ENCODE measurements at places on chromosomes 11 and 22. TPM values are rescaled to one million over a fixed set of nuclear protein-coding genes. Genes with fewer than 3 reads are reported as not detected.
A peak's percentile ranks its signal among the peaks of the same experiment; 100 is the strongest.

DNA sequence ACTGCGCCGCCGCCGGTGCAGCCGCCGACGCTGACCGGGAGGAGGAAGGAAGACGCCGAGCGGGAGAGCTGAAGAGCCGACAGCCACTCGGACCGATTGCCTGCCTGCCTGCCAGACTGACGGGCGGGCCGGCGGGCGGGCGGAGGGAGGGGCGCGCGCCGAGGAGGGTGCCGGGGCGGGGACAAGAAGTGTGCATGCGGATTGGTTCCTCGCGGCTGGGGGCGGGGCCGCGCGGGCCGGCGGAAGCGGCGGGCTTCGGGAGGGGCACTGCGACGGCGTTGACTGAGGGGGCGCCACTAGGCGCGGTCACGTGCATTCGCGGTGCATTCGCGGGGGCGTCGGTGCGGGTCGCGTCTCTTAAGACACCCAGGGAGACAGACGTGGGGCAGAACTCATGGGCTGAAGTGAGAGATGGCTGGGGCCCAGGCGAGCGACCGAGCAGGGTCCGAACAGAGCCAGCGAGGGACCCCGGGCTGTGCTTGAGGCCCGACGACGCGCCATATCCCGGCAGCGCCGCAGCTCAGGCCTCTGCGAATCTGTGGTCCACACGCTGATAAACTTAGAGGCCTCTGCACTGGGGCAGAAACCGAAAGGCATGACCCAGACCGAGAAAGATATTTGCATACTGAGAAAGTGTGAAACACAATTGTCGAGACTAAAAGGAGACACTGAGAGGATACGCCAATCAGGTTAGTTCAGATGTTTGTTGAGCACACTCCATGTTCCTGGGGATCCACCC, at the start of gene MAPK1:
Gene MAPK1, minus strand, starts transcription at position 118 of the 739 bp plus-strand sequence. CDS start 205 bp downstream, outside the sequence.
- DNase-seq: peak; percentile 98

DNA sequence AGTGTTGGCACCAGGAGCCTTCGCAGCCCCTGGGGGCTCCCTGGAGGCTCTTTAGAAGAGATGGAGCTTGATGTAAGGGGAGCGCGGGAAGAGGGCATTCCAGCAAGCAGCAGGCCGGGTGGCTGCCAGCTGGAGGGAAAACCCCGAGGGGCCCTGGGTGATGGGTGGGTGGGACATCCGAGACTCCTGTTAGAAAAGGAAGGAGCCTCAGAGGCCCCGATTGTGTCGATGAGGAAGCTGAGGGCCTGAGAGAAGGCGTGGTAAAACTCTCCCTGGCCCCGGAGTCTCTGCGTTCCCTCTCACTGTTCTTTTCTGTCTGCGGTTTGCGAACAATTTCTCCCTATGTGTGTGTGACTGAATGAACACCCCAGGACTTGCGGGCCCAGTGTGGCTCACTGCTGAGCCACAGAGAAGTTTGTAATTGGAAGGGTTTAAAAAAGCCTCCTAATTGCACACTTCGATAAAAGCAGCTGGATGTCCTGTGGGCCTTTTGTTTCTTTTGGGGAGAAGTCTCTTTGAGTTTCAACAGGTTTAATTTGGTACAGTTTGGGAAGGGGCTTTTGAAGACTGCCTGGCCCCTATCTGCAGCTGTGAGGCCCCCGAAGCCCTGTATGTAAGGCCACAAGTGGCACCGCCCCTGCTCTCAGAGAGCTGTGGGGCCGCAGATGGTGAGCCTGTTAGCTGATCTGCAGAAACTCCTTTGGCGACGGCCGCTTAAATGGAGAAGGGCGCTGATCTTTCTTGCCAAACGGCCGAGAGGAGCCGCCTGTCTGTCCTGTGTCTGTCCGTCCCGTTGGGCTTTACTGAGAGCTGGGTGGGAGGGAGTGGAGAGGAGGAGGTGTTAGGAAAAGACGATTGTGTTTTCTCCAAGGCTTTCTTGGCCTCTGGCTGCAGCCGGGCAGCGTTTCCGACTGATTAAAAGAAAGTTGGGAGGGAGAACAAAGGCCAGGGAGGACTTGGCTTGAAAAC, 2.0 kb downstream of the FBLN1 start:
- DNase-seq: peak; percentile 87

DNA sequence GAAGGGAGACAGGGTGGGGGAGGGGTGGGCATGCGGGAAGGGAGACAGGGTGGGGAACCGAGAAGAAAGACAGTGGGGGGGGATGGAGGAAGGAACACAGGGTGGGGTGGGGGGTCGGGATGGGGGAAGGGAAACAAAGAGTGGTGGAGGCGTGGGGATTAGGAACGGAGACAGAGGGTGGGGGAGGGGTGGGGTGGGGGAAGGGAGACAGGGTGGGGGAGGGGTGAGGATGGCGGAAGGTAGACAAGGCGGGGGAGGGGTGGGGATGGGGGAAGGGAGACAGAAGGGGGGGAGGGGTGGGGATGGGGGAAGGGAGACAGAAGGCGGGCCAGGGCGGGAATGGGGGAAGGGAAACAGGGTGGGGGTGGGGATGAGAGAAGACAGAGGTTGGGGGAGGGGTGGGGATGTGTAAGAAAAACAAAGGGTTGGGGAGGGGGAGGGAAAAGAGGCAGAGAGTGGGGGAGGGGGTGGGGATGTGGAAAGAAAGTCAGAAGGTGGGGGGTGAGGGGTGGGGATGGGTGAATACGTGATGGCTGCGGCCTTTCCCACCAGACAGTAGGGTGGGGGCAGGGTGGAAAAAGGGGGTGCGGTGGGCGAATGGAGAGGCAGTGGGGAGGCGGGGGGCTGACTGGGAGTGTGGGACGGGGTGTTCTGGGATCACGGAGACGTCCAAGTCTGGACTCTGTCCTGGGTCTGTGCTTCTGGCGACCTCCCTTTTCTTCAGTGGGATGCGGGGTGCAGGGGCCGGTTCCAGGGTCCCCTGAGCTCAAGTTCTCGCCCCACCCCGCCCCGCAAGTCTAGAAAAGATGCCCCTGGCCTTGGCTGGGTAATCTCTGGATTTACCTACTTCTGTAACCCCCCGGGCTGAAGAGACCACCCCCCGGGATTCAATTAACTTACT, 744 bp downstream of the PRAME start:
- no peak for DNase-seq

GRCh38 chr11:102589047-102589459, 36.1 kb downstream of the MMP20 start:
- DNase-seq: no peak

GRCh38 chr11:45258982-45259530, 27.1 kb downstream of the SYT13 start:
- no peak for DNase-seq

GRCh38 chr11:86615487-86615886, 56.9 kb downstream of the ME3 start:
- DNase-seq: no peak

DNA sequence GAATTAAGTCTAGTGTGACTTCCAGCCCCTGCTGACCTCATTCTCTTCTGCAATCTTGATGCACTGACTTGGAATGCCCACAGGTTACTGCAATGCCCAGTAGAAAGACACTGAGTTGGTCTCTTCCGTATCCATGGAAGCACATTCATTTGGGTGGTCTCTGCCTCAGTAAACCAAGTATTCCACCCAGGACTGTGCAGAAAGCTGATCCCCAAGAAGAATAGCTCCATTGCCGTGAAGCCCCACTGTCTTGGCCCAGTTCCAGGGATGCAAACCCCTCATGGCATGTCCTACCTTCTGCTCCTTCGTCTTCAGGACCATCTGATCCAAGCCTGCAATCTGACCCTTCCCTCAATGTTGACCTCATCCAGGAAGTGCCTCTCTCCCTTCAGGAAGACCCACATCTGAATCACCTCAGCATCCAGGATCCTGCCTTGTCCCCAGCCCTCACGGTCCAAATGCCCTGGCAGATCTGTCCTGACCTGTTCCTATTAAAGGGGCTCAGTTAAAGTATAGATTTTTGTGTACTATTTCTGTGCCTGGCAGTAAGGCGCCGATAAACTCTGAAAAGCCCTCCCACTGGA, 425.8 kb downstream of the SOX6 start:
- no peak for DNase-seq

DNA sequence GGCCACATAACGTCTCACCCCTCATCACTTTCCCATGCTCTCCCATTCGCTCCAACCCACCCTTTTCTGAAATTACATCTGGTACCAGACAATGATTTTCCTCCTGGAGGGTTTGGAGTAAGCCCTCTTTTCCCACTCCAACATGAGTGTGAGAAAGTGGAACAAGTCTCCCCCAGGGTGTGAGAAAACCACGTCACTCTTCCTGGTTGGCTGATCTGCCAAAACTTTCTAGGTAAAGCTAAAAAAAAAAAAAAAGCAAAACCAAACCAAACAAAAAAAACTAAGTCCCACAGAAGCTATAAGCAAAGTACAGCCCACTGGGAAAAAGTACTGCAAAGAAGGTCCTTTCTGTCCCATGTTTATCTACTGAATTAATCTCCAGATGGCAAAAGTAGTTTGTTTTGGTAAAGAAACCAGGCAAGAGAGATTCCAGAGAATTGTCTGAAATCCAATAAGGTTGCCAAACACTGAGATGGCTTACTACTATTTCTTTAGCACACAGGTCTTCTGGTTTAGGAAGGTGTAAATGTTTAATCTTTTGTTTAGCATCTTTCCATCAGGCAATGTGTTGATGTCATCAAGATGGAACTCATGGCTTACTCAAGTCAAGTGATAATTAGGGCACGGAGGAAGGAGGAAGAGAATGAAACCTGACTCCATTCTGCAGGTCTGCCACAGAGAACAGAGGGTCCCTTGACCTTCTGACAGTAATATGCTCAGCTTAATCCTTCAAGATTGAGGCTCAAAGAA, 395.6 kb downstream of the LARGE1 start:
- DNase-seq: no peak

DNA sequence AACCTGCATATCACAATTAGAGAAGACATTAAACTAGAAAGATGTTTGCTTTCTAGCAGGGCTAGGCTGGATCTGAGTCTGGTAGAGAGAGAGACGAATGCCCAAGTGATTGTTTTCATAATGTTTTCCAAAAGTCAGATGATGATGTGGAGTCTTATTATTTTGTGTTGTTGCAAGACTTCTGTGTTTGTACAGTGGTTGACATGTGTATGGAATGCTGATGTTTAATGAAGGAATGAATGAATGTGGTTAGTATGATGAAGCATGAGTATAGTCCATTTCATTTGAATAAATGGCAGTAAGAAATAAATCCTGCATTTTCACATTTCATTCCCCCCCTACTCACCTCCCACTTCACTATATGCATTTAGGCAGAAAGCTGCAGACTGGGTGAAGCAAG, 69.6 kb downstream of the PPP2R1B start:
- DNase-seq: no peak

DNA sequence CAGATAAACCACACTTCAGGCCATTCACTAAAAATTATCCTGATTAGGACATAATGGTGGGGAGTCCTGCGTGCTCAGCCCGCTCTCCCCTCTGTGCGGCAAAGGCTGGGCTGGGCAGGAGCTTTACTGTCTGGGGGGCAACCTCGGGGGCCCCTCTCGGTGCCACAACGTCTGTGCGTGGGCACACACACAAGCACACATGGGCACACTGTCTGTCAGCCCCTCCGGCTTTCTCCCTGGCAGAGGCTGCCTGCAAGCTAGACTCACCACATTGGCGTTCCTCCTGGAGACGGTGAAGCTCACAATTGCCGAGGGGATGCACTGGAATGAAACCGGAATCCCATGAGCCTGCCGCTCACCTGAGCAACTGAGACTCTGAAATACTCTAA, 5.2 kb downstream of the MLC1 start:
- DNase-seq: no peak

DNA sequence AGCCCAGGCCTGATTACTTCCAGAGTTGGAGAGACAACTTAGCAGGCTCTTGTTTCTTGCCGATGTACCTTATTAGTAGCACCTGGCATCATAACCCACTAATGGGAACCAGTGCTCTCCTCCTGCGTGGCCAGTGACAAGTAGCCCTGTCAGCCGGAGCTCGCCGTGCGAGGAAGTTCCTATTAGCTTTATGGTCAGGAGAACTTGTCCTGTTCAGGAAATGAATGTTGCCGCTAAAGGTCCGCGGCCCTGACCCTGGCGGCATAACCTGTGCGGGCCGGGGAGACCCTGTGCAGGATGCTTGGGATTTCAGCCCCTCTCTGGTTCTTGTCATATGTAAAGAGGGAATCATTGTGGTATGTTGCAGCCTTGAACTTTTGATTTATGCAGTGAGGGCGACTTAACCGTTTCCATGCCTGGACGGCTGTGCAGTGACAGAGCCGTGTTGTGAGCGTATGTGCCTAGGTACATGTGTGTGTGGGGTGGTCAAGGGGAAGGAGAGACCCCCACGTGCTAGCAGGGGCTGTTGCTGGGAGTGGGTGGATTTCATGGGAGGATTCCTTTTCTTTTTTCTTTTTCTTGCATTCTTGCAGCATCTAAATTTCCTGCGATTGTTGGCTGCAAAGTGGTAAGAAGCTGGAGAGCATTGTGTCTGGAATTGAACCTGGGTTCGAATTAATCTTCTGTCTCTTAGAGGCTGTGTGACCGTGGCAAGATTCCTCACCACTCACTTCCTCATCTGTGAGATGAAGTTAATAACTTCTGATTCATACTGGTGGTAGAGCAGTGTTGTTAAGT, 15.2 kb downstream of the ZBTB16 start:
- DNase-seq: peak; percentile 81

DNA sequence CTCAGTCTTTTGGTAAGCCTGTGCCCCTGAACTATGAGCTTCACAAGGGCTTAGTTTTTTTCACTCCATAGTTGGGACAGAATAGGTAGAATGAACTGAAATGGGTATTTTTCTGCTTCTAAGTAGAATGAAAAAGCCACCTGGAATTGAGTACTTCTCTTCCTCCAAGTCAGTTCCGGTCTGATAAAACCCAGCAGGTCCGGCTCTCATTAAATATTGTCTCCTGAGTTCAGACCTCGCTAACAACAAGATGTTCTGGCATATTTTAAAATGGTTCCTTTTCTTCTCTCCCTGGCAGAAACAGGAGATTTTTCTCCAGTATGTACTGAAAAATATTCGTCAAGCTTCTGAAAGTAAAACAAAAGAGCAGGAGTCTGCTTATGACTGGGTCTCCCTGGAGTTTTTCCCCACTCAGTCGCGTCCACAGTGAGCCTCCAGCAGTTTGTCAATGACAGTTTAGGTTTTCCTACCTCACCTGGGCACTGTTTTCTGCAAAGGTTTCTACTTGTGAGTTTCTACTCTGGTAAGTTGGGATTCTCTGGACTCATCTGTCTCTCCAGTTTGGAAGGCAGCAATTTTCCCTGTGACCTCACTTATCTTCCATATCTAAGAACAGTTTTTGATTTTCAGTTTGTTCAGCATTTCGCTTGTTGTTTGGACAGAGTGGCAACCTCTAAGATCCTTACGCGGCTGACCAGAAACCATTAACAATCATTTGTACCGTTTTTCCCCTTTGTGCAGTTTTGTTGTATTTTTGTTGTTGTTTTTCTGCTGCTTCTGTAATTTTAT, 868.0 kb downstream of the METTL15 start:
- no peak for DNase-seq

GRCh38 chr22:16789860-16790493, 35.2 kb downstream of the XKR3 start:
- no peak for DNase-seq

The ANKK1 gene
- total RNA-seq: 0.23 TPM

The NUCB2 gene
- 151 TPM for total RNA-seq

The DEFB131B gene
- total RNA-seq: not detected

The OR8G5 gene
- not detected for total RNA-seq

The GAL3ST1 gene
- 1.3 TPM for total RNA-seq

The IFITM10 gene
- total RNA-seq: 1.4 TPM

The UPK3A gene
- total RNA-seq: not detected

The PKDREJ gene
- total RNA-seq: 0.05 TPM

All from posterior vena cava (tissue), 2 donors.